Metanephros (tissue), 2 donors: ENCODE measurements at places on chromosomes 7 and 10. TPM values are rescaled to one million over a fixed set of nuclear protein-coding genes. Genes with fewer than 3 reads are reported as not detected.

Gene IL6
- 0.64 TPM for total RNA-seq

Gene CCZ1
- total RNA-seq: 43.0 TPM

Gene C10orf143
- 2.1 TPM for total RNA-seq

Gene ETV1
- 21.3 TPM for total RNA-seq

Gene MYH16
- 0.06 TPM for total RNA-seq

Gene NPC1L1
- 1.2 TPM for total RNA-seq

Gene SYCE1
- not detected for total RNA-seq

Gene PVRIG
- total RNA-seq: not detected
